Activated naive CD4-positive, alpha-beta T cell treated with anti-CD3 and anti-CD28 coated beads for 36 hours (primary cell): ENCODE measurements at places on chromosomes 13 and 19. TPM values are rescaled to one million over a fixed set of nuclear protein-coding genes. Genes with fewer than 3 reads are reported as not detected.

DNA sequence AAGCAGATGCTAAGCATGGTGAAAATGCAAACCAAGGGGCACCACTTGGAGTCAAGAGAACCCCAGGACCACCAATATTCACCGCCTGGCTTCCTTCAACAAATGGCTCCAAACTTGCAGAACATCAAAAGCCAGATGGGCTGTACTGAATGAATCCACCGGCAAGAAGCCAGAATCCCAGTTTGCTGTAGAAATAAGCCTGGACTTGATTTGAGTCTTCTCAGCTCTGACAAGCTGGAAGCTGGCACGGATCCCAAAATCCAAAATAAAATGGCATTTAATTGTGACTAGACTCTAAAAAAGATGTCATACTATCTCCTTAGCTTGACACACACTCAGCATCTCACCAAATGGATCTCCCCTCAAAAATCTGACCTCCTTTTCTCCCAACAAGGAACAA lies 11.9 kb downstream of the EFNB2 start:
- no peak for DNase-seq

DNA sequence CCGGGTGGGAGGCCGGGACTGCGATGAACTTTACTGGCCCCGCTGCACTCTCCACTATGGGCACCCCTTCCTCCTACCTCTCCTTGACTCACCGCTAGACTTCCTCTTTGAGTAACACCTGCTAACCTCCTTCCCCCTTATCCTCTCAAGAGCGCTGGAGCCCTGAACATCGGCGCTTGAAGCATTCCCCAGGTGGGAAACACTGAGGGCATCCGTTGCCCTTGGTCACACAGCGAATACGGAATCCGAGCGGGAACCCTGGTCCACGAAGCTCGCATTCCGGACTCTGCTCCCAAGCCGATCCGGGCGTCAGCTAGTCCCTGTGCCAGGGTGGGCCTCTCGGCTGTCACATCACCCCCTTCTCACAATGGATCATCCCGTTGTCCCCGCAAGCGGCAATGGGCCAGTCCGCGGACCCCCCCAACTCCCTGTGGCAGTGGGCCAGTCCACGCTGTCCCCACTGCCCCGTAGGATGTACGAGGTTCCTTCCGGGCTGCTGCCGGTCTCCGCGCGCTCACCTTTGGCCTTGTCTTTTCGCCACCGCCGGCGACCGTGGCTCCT lies 4.2 kb downstream of the LIPE start:
- peak; percentile 66 for DNase-seq

The CLDND2 gene
- 0.72 TPM for total RNA-seq

- DNase-seq = no peak
Measured at GRCh38 chr13:30033681-30034457, 183.5 kb upstream of the UBL3 start.

The CERS1 gene
- total RNA-seq = not detected

The ATP8B3 gene
- 8.4 TPM for total RNA-seq

DNA sequence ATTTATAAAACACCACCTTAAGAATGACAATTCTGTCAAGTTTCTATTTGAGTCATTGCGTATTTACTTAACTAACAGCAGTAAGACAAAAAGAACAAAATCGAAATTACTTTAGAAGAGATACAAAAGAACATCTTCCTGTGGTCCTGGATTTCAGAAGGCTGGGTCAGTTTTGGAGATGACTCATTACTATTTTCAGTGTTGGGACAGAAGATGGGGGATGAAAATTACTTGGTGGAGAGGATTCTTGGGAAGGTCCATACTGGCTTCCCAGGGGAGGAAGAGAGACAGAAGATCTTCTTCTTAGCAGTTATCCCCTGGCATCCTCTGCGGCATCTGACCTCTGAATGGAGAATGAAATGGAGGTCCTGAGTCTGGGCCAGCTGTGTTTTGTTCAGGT lies 33.5 kb upstream of the CSNK1A1L start:
- DNase-seq = no peak

- DNase-seq = no peak
Measured at GRCh38 chr19:2729943-2730818, 9.0 kb upstream of the DIRAS1 start.

GRCh38 chr19:2308114-2308556 lies at the start of gene LINGO3:
Gene LINGO3, minus strand, starts transcription at chr19:2308154. Its CDS starts 16,378 bp downstream, at chr19:2291776.
- no peak for DNase-seq

The ETV2 gene
- 0.84 TPM for total RNA-seq

- DNase-seq = no peak
Measured at GRCh38 chr13:36822785-36823184, 3.8 kb downstream of the RFXAP start.
